A172 (cell line): ENCODE measurements at places on chromosomes 13 and 19. TPM values are rescaled to one million over a fixed set of nuclear protein-coding genes. Genes with fewer than 3 reads are reported as not detected.
A peak's percentile ranks its signal among the peaks of the same experiment; 100 is the strongest.

- no peak for DNase-seq
Measured at GRCh38 chr13:48644951-48645350, 8.8 kb upstream of the CYSLTR2 start.

The BORA gene
- 13.6 and 18.1 TPM in 2 replicates for total RNA-seq

- DNase-seq = peak; percentile 26
Measured at GRCh38 chr13:101845245-101846020, 393.0 kb downstream of the ITGBL1 start.

- no peak for DNase-seq
Measured at GRCh38 chr13:110507678-110508381, 53.7 kb downstream of the RAB20 start.

DNA sequence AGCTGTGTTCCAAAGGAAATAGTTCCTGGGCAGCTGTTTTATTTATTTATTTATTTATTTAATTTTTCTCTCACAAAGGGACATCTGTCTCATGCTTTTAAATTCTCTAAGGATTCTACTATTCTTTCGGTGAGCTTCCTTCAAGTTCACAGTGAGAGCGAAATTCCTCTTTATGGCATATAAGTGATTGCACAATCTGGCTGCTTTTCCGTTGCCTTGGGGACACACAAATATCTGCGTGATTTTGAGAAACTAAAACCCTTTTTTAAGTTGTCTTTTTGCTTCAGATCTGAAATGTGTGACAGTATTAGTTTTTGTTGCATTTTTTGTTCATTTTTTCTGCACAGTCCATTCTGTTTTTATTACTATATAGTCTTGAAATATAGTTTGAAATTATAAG is 19.2 kb downstream of the ZNF486 start:
- DNase-seq = no peak

- DNase-seq = peak; percentile 55
Measured at GRCh38 chr19:18298601-18299000, 17.2 kb upstream of the JUND start.

The ERICH4 gene
- not detected in 2 replicates for total RNA-seq

- DNase-seq = peak; percentile 37
Measured at GRCh38 chr13:45063261-45063860, 56.9 kb upstream of the GTF2F2 start.

DNA sequence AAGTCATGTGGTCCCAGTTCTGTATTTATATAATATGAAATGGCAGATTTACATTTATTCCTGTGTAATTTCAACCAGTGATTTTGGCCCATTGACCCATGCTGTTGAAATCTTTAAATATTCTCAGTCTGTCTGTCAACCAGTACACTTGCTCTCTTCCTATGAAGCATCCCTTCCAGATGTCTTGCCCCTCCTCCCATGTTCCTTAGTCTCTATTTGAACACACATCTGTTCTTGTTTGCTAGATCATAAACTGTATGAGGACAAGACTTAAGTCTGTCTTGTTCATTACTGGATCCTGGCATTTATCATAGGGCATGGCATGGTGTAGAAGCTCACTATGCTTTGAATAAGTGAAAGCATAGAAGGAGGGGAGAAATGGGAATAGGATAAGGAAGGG is 34.9 kb downstream of the STARD13 start:
- DNase-seq = no peak

GRCh38 chr13:74138241-74138640 is 4.0 kb upstream of the KLF12 start:
- DNase-seq = no peak

The MIR17HG gene
- 2.1 and 3.7 TPM in 2 replicates for total RNA-seq

DNA sequence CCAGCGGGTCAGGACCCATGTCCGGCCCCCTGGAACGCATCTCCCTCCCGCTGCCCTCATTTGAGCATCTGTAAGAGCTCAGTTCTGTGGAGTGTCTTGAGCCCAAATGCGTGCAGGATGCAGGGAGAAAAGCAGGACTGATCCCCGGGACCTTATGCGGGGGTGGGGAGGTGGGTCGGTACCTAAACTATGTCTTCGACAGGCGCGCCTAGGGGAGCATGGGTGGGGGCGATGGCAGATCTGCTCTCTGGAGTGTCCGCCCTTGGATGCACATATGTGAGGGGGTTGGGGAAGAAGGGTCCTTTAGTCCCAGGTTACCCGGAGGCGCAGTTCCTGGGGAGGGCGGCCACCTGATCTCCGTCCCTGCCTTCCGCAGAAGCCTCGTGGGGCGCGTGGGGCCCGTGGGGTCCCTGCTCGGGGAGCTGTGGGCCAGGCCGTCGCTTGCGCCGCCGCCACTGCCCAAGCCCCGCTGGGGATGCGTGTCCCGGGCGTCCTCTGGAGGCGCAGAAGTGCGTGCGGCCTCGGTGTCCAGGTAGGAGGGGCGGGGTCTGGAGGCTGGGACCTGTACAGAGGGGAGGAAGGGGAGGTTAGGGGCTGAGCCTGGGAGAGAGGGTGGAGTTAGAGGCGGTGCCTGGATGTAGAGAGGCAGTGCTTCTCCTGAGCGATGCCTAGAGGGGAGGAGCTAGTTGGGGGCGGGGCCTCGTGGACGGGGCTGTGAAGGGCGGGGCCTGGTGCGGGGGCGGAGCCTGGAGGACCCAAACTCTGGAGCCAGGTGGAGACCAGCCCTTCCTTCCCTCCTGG is 2.9 kb downstream of the CILP2 start:
- peak; percentile 34 for DNase-seq

The ZNF723 gene
- total RNA-seq = 0.19 TPM in 1 of 2 replicates, not detected in the other

DNA sequence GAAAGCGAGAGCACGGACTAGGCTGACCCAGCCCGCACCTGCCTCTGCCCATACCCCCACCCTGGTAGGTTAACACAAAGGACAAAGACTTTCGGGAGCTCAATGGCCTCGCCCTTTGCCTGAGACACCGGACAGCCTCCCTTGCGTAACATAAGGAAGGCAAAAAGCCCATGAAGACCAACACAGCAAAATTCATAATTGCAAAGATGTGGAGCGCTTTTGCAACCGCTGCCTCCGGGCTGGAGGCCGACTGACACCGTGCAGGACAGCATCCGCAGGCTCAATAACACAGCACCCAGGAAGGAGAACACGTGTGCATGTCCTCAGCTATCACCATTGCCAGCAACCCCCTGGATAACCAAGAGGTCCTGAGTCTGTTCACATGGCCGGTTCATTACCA is 15.4 kb downstream of the LILRA1 start:
- no peak for DNase-seq

- no peak for DNase-seq
Measured at GRCh38 chr13:23845105-23845725, 44.0 kb downstream of the MIPEP start.

GRCh38 chr19:50705422-50706019 is 14.1 kb downstream of the SHANK1 start:
- DNase-seq = peak; percentile 86

The BEST2 gene
- not detected in 2 replicates for total RNA-seq

The TMEM59L gene
- 5.2 and 5.4 TPM in 2 replicates for total RNA-seq

- no peak for DNase-seq
Measured at GRCh38 chr13:85575110-85575509, 224.1 kb downstream of the SLITRK6 start.

DNA sequence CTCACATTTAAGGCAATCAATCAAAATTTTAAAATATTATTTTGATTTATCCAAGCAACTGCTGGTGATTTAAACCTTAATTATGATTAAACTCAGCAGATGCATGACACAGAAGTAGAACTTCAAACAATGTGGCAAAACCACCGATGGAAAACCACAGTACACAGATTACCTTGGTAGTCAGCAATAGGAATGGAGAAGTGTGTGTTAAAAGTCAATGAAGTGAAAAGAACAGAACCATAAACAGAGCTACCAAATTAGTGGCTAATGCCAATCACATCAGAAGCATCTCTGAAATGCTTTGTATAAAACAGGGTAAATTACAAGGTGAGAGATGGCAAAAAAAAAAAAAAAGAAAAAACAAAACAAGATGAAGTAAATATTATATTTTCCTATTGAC is 31.2 kb downstream of the KATNAL1 start:
- DNase-seq = no peak

The PRR36 gene
- 1.0 and 1.2 TPM in 2 replicates for total RNA-seq

- no peak for DNase-seq
Measured at GRCh38 chr13:109288151-109288709, 498.2 kb downstream of the IRS2 start.

The PODNL1 gene
- 1.1 and 2.7 TPM in 2 replicates for total RNA-seq

The ZNF222 gene
- total RNA-seq = 7.2 and 9.0 TPM in 2 replicates

The CGB1 gene
- total RNA-seq = not detected in 2 replicates

DNA sequence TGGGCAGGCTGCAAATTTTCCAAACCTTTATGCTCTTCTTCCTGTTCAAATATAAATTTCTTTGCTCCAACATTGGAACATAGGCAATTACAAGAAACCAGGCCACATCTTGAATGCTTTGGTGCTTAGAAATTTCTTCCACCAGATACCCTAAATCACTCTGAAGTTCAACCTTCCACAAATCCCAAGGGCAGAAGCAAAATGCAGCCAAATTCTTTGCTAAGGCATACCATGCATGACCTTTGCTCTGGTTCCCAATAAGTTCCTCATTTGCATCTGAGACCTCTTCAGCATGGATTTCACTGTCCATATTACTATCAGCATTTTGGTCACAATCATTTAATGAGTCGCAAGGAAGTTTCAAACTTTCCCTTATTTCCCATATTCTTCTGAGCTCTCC is 130.9 kb downstream of the DIAPH3 start:
- DNase-seq = no peak

The ZNF382 gene
- total RNA-seq = 5.1 and 10.0 TPM in 2 replicates

The VSIG10L gene
- total RNA-seq = 0.31 and 0.79 TPM in 2 replicates

- DNase-seq = no peak
Measured at GRCh38 chr13:72141855-72142519, 275.0 kb upstream of the DACH1 start.

DNA sequence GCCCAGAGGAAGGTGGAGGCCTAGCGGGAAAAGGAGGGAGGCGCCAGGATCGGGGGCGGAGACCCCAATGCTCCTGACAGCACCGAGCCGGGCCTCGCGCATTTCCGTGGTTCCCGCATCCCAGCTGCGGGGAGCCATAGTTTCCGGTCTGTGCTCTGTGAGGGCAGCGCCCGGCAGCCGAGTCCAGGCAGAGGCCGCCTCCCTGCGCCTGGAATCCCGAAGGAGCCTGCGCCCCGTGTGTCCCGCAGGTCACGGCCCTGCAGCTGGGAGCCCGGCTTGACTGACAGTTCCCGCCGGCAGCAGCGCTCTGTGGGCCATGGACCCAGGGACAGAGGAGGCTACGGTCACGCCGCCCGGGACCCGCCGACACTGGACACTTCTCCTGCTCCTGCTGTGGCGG is 74.6 kb upstream of the C13orf46 start:
- DNase-seq = no peak

- DNase-seq = no peak
Measured at GRCh38 chr13:86608701-86609100, 809.5 kb upstream of the SLITRK6 start.

DNA sequence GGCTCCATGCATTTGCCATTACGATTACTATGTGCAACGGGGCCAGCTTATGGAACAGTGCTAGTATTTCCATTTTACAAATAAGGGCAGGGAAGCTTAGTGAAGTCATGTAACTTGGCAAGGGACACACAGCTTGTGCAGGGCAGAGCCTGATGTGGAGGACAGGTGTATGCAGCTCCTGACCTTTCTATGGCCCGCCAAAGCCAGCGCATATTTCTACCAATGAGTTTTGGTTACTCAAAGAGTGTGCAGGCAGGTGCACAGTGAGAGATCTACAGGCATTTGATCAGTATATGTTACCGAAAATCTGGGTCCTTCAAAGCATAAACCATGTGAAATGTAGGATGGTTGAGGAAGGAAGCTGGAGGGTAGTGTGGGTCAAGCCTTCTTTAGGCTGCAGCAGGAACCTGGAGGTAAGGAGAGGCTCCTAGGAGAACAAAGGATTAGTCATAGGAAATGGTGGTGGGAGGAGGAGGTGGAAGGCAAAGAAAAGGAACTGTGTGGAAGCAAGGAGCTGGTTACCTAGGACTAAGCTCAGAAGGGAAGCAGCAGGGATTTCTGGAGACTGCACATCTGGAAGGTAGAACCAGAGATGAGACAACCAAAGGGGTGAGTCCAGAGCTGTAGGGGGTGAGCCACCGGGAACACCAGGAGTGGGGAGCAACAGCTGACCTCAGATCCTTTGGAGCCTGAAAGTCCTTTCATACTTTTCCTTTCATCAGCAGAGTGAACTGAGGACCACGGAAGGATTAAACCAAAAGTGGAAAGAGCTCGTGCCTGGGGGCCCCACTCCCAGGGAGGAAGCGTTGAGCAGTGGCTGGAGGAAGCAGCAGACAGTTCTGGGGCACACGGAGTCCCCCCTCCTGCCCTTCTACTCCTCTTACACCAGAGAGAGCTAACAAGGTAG is 4.2 kb upstream of the PDX1 start:
- DNase-seq = peak; percentile 19

GRCh38 chr13:25169951-25170553 is 2.0 kb downstream of the AMER2 start:
- DNase-seq = no peak

- no peak for DNase-seq
Measured at GRCh38 chr19:28508666-28509065, 704.3 kb downstream of the UQCRFS1 start.

The MAB21L1 gene
- 0.77 and 0.88 TPM in 2 replicates for total RNA-seq

The ZNF581 gene
- 7.3 and 20.2 TPM in 2 replicates for total RNA-seq

GRCh38 chr19:56811480-56811879 is 29.0 kb downstream of the PEG3 start:
- no peak for DNase-seq

GRCh38 chr13:70108356-70109105 is at the start of gene KLHL1:
Gene KLHL1 (minus strand): TSS chr13:70108452. CDS start chr13:70107699, 753 bp downstream.
- no peak for DNase-seq

- no peak for DNase-seq
Measured at GRCh38 chr13:101594936-101595335, 142.5 kb downstream of the ITGBL1 start.

- DNase-seq = no peak
Measured at GRCh38 chr19:46412650-46413261, 608 bp downstream of the CCDC8 start.

GRCh38 chr13:25988661-25989060 is 63.2 kb downstream of the SHISA2 start:
- DNase-seq = no peak

The OR4F17 gene
- total RNA-seq = not detected in 2 replicates

DNA sequence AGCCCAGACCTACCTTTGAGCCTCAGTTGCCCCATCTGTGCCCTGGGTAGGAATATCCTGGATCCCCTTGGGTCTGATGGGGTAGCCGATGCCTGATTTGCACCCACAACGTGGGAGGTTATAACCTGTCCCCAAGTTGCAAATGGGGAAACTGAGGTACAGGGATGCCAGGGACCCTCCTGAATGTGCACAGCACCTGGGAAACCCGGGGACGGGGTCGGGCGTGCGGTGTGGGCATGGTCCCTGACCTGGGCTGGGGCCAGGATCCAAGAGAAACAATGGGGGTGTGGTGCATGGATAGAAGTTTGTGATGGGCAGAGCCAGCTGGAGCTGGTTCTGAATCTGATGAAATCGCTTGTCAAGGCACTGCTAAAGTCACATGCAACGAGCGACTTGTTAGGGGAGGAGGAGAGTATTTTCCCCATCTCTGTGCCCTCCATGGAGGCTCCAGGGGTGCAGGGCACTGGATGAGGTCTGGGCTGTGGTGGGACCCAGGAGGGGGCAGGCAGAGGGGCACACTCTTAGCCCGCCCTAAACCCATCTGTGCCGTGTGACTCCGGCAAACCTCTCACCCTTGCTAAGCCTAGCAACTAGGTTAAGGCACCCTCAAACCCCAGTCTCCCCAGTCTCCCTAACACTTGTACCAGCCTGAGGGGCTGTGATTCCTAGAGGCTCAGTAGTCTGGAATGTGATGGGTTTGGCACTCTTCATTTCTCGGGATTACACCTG is 749 bp downstream of the GDF15 start:
- DNase-seq = no peak

- no peak for DNase-seq
Measured at GRCh38 chr19:55464039-55464661, 401 bp downstream of the C19orf85 start.
